ENCODE measurements at places on chromosomes 16 and 17.
A peak's percentile ranks its signal among the peaks of the same experiment; 100 is the strongest.

DNA sequence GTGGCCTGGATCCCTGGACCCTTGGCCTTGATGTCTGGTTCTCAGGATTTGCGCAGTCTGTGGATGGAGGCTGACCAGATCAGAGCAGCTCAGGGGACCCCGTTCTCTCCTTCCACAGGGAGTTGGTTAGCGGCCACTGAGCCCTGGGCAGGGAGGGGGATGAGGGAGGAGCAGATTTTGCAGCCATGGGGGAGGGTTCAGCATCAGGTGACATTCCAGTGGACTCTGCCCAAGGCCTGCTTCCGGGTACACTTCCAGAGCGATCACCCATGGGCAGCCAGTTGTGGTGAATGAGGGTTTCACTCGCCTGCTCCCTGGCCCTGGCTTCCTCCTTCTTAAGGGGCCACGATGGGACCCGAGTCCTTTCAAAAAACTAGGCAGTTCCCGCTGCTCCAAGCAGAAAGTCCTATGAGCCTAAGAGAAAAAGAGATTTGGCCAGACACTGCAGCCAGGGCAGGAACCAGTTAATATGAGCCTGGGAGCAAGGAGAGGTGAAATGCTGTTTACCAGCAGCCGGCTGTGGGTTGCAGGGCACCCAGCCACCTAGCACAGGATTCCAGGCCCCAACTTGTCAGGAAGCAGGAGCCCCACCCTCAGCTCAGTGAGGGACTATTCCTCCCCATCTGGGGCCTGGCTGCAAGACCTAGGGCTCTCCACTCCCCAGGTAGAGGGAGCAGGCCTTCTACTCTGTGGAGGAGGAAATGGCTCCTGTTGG, 4.7 kb upstream of the GPRC5C start:
- no peak for DNase-seq

- no peak for DNase-seq
These were observed 59.1 kb upstream of the CLEC18B start for GRCh38 chr16:74480150-74481029.

GRCh38 chr17:50630524-50631194, 4.0 kb upstream of the ABCC3 start:
- peak; percentile 36 for DNase-seq

DNA sequence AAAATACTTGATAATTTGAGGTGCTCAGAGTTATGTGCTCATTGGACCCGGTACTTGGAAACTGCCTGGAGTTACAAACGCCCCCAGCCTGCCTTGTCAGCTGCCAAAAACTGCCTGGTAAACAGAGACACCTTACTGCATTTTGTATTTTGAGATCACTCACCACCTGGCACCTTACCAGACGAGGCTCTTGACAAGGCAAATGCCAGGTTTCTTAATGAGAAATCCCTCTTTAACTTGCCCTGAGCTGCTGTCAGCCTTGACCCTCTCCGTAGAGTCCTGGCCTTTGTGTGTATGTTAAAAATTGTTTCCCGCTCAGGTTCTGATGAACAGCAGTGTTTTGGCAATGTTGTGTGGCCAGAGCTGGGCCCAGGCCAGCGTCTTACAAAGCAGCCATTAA, 28.8 kb downstream of the SYT17 start:
- no peak for DNase-seq

DNA sequence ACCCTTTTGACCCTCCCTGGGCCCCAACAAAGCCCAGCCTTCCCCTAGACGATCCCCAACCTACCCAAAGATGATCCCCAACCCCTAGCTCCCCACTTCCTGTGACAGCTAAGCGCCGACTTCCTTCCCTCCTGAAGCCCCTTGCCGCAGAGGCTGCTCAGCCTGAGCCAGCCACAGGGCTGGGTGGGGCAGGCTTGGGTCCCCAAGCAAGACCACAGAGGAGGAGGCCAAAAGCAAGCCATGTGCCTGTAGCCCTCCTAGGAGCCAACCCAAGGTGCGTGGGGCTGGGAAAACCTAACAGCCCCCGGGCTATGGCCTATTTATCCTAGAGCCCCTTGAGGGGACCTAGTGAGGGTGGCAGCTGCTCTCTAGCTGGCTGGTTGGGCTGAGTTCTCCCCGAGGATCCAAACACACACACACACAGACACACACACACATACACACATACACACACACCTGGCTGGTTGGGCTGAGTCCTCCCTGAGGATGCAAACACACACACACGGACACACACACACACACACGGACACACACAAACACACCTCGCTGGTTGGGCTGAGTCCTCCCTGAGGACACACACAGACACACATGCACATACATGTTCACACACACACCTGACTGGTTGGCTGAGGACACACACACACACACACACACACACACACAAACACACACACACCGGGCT, 4.8 kb downstream of the ARRB2 start:
- DNase-seq: no peak

GRCh38 chr16:16036359-16036792, 87.0 kb downstream of the ABCC1 start:
- no peak for DNase-seq

DNA sequence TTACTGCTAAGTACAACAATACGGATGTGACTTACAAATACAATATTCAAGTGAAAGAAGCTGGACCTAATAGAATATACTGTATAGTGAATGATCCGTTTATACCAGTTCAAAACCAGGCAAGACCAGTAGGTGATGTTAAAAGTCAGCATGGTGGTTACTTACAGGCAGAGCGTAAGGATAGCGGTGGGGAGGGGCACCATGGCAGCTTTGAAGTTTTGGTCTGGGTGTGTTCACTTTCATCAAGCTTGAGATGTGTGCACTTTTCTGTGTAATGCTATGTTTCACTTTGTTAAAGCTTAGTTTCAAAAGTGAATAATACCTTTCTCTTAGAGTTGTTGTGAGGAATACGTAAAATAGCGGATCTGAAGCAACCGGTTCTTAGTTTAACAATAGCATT, 16.5 kb upstream of the SLC35G3 start:
- DNase-seq: no peak

DNA sequence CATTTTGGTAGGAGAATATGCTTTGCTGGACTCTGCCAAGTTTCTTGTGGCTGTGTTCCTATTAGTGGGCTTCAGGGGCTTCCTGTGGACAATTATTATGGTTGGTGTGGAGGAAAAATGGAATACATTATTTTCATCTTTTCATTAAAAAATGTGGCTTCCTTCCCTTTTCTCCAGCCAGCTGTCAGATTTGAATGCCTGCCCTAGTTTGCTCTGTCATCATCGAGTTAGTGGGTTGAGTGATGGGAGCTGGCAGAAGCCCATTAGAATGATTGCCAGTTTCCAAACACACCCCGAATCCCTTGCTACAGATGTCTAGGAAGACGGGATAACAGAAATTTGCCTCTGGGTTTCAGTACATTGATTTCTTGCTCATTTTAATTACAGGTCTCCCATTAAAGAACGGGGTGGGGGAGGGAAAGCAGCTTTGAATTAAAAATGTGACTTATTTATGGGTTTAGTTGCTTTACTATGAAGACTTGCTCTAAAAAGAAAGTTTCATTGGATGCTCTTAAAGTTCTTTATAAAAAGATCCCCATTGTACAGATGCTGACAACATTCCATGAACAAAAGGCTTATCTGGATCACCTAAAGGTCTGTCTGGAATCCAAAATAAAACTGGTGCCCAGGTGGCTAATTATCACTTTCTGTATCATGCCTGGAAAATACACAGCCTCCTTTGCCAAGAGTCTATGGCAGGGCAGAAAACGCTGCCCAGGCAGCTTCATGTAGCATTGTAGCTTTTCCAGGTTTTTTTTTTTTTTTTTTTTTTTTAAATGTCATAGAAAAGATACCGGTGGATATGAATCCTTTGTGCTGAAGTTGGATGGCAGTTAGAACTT, 103.6 kb downstream of the PRKCA start:
- DNase-seq: no peak

DNA sequence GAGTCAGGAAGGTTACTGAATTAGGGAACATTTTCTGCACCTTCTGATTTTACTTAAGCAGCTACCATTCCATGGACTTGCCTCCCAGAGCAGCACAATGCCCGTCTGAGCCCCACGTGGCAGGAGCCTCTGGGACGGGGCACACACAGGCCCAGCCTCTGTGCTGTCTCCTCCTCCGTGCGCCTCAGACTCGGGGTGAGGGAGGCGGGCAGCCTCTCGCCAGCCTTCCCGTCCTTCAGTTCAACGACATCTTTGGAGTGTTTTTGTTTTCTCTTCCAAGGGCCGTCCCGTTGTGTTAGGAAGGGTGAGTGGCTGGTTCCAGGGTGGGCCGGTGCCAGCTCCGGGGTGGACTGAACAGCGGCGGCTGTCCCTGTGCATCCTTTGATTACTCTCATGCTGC, 31.8 kb downstream of the NDEL1 start:
- DNase-seq: no peak

DNA sequence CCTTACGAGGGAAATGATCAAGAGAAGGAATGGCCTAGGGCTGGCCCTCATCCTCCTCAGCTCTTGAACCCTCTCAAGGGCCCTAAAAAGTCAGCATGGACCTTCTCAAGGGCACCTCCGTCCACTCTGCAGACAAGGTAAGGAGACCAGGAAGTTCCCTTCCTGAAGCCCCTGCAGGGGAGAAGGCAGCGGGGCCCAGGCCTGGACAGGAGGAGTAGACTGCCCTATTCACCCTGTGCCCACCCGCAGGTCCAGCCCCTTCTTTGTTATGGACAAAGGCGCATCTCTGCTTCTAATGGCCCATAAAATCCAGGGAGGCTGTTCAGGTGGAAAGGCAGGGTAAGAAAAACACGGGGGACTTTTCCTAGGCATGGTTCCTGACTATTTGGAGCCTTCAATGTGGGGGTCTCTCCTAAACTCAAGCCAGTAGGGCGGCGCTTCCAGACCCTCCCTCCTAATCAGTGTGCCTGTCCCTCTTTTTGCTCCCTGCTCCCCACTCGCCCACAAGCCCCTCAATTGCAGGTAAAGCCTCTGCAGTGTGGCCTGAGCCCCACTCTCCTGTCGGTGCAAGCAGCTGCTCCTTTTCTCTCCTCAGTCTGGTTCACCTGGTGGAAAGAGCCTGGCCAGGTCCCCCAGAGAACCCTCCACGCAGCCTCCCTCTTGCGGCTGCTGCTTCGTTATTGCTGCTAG, 28.2 kb downstream of the AXIN2 start:
- DNase-seq: no peak

GRCh38 chr16:89232107-89232506, 14.6 kb downstream of the ZNF778 start:
- no peak for DNase-seq

DNA sequence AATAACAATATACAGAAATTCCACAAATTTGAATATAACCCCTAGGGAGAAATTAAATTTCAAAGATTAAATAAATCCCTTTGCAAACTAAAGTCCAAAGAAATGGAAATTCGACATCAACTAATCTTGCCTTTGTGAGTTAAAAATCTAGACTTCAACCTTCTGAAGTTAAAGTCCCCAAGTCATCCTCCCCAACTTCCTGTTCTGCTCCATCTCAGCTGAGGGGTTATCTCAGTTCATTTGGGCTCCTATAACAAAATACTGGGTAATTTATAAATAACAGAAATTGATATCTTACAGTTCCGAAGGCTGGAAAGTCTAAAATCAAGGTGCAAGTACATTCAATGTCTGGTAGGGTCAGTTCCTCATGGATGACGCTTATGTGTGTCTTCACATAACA, 22.8 kb upstream of the KDM6B start:
- DNase-seq: no peak

Measured in stimulated activated CD8-positive, alpha-beta memory T cell treated with anti-CD3 and anti-CD28 coated beads, Interleukin-4, amount 100 ng/mL, for 24 hours (primary cell).